Renal pelvis (tissue), 12 donors: ENCODE measurements at places on chromosomes 4 and X. TPM values are rescaled to one million over a fixed set of nuclear protein-coding genes. Genes with fewer than 3 reads are reported as not detected.

Gene AWAT2
- not detected for polyA plus RNA-seq

GRCh38 chrX:12954376-12954775 is 20.5 kb upstream of the TMSB4X start:
- no peak for DNase-seq

DNA sequence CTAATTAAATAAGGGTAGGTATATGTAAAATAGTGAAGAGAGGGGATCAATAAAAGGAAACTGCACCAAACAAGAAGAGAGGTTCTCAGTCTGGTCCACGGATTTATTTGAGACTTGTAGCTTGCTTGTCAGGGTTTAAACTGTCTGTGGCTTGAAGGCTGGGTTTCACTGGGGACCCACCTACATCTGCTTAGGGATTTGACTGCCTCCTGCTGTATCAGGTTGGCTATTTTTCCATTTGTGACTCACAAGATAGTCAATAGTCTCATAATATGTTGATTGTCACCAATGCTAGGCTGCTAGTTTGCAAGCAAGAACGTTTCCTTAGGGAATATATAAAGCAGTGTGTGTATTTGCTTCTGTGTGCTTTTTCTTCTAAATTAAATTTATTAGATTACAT is 1950.7 kb upstream of the IGFBP7 start:
- no peak for DNase-seq

GRCh38 chr4:153521999-153522801 is 56.0 kb downstream of the TMEM131L start:
- DNase-seq: no peak

GRCh38 chr4:69731847-69732246 is 28.6 kb downstream of the SULT1B1 start:
- DNase-seq: no peak

- no peak for DNase-seq
Observed at GRCh38 chr4:181291615-181292014, 951.6 kb upstream of the TENM3 start.
